ENCODE measurements at places on chromosomes 3 and 15.

GRCh38 chr3:10319804-10320203 lies 1.1 kb downstream of the SEC13 start:
- no peak for DNase-seq

- DNase-seq = no peak
These were observed 31.6 kb upstream of the ACP3 start for GRCh38 chr3:132285620-132285945.

DNA sequence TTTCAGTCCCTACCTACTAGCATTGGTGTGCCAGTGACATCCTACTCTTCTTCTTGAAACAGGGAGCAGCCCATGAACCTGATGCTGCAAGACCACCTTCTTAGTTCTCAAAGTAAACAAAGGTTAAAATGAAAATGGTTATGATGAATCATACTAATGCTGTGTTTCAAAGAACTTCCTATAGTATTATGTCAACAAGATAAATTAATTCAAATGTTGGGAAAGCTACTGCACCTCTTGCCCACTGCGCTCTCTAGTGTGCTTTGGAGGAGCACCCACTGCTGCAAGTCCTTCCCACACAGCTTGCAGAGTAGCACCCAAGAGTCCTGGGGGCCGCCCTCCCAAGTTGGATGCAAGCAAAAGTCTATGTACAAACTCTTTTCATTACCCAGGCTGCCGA lies 81.1 kb downstream of the CD200R1L start:
- no peak for DNase-seq

- DNase-seq = no peak
These were observed 136.8 kb downstream of the TBL1XR1 start for GRCh38 chr3:177060492-177060891.

DNA sequence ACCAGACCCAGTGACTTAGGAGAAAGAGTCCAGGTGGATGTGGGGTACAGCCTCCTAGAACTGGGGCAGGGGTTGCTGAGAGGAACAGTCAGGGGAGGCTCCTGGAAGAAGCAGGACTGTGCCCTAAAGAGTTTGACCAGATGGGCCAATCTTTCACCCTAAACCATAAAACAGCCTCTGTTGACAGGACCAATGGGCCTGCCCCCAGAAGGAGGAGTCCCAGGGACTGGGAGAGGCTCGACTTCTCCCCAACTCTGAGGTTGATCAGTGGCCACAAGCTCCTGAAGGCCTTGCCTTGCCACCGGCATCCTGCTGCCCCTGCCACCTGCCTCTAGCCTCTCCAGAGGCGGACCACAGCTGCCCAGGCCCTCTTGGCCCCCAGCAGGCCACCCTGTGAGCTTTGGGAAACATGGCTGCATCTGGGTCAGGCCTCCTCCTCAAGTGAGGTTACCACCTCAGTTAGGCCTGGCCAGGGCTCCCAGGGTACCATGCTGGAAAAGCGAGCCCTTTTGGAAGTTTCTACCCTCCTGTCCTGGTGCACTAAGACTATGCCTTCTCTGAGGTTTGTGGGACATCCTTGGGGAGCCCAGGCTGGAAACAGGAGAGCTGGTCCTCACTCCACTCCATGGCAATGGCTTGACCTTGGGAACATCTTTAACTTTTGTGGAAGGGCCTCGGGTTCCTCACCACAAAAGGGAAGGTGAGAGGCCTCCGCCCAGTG lies 2.8 kb downstream of the VIPR1 start:
- DNase-seq = no peak

DNA sequence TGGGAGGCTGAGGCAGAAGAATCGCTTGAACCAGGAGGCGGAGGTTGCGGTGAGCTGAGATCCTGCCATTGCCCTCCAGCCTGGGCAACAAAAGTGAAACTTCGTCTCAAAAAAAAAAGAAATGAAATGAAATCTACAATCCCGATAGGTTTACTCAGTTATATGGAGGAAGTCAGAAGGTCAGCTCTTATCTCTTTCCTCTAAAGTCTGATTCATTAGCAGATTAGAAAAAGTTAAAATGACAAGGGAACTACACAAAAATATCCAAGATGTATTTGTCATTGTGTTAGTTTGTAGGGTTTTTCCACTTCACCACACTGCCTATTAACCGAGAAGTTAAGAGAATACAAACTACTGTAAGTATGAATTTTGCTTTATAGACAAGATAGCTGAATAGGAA lies 420.6 kb downstream of the SHQ1 start:
- DNase-seq = no peak

DNA sequence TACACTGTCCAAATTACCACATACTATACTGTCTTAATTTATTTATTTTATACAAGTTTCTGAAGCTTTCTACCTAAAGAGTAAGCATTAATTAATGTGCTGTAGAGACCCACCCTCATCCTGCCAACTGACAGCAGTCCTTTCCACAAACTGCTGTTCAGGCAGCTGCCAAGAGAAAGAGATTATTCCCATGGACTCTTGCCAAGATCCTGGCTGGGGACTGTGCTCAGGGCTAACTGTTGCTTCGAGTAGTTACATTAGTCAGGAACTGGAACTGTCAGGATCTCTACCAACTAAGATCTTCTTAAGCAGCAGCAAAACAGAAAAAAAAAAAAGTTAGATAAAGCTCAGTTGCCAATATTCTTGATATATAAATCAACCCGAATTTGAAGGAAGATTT lies 398.8 kb downstream of the MECOM start:
- no peak for DNase-seq
